ENCODE measurements at places on chromosomes 5 and 9.

DNA sequence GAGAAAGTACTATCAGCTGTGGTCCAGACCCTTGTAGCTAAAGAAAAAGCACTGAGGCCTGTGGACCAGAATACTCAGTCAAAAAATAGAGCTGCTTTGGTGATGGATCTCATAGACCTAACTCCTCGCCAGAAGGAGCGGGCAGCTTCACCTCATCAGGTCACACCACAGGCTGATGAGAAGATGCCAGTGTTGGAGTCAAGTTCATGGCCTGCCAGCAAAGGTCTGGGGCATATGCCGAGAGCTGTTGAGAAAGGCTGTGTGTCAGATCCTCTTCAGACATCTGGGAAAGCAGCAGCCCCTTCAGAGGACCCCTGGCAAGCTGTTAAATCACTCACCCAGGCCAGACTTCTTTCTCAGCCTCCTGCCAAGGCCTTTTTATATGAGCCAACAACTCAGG, 8.9 kb downstream of the RAB24 start:
- DNase-seq: no peak

DNA sequence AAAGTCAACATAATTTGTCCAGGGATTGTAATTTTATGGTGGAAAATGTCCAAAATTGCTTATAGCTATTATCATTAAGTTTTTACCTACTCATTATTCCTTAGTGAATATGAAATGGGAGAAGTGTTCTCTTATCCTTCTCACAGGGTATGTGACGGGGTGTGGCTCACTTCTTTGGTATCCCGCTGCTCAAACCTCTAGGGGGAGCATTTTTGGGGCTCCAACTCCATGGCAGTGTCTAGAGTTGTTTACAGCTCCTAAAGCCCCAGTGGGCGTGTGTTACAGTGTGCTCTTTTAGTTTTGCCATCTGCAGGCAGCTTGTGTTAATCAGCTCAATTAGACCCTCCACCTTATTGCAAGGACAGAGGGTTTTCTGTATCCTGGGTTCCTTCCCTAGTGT, 89.4 kb downstream of the CDKN2A start:
- no peak for DNase-seq

- DNase-seq: no peak
Measured at GRCh38 chr5:38634568-38635369, 78.3 kb upstream of the LIFR start.

DNA sequence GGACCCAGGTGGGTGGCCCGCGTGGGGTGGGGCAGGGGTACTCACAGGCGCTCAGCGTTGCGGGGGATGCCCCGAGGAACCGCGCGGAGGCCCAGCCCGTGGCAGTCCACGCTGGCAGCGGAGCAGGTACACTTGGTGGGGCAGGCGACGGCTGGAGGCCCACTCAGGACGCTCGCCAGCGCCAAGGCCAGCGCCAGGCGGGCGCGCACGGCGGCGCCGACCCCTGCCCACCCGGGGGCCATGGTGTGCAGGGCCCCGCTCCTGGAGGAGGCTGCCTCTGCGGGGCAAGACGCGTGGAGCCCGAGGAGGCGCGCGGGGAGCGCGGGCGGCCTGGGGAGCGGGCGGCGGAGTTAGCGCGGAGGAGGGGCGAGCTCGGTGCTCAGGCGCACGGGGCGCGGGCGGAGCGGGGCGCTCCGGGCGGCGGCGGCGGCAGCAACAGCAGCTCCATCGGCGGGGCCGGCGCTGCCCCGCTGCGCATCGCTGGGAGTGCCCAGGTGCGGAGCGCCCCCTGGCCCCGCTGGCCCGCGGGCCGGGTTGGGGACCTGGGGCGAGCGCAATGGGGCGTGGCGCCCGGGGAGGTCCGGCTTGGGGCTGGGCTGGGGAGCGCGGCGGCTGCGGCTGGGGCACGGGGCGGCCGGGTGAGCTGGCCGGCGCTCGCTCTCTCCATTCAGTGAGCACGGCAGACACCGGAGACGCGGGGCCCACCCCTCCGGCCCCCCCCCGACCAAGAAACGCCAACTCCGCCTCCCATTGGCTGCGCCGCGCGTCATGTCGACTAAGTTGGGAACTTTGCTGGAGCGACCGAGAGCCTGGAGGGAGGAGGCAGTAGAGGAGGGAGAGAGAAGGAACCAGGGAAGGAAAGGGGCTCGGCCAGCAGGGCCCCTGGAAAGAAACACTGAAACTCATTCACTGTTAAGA, at the start of gene SLIT3:
TSS of gene SLIT3 (minus strand) at position 672 of the 918 bp plus-strand sequence. CDS start at position 242, 430 bp downstream.
- peak; percentile 78 for DNase-seq

DNA sequence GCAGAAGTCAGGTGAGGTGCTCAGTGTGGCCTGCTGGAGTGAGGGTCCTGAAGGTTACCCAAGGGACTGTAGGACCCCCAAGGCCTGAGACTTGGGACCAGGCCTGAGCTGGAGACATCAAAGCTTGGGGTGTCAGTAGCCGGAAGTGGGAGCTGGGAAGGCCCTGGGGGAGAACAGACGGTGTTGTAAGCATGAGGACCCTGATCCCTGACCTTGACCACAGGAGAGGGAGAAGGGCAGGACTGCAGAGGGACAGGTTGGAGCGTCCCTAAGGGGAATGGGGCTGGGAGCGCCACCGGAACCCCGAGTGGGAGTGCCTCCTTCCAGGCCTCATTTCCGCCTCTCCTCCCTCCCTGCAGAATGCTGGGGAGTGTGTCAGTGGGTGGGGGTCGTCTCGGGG, 533 bp downstream of the TTC16 start:
- no peak for DNase-seq

DNA sequence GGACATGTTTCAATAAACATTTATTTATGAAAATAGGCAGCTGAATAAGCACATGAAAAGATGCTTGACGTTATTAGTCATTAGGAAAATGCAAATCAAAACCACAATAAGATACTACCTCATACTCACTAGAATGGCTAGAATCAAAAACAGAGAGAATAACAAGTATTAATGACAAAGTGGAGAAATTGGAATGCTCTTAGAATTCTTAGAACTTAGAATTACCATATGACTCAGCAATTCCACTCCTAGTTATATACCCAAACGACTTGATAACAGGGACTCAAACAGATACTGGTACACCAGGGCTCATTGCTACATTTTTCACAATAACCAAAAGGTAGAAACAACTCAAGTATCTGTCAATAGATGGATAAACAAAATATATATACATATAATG, 15.1 kb upstream of the TRIM36 start:
- DNase-seq: no peak

GRCh38 chr5:144009116-144009515, 161.3 kb downstream of the YIPF5 start:
- DNase-seq: no peak

DNA sequence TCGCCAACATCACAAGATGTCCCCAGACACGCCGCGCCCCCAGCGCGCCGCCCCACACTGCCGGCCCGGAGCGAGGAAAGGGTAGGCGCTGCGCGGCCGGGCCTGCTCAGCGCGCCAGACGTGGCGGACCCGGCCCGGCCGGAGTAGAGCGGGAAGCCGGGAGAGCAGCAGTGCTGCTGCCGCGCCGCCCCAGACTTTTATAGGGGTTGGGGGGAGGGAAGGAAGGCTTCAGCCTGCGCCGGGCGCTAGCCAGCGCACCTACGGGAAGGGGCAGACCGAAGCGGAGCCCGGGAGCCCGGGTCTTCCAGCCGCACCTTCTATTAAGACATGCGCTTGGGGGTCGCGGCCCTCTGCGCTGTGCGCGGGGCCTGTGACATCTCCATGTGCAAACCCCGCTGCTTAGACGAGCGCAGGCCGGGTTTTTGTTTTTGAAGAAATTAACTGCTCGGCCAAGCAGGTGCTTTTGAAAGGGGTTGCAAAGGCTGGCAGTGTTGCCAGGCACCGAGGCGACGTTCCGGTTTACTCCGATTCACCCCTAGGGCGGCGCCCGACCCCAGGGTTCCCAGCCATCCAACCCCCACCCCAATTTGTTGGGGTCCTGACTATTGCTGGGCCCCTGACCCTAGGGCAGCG, 353 bp upstream of the PAX5 start:
- peak; percentile 91 for DNase-seq

DNA sequence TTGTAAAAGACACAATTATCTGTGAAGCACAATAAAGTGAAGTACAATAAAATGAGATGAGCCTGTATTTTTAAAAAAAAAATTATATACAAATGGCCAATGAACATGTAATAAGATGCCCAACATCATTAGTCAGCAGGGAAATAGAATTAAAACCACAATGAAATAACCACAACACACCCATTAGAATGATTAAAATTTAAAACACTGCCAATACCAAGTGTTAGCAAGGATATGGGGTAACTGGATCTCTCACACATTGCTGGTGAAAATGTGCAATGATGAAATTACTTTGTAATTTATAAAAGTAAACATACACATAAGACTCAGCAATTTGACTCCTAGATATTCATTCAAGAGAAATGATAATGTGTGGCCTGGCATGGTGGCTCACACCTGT, 62.8 kb downstream of the SHOC1 start:
- no peak for DNase-seq

GRCh38 chr5:34415559-34416198, 240.4 kb upstream of the RAI14 start:
- DNase-seq: no peak

DNA sequence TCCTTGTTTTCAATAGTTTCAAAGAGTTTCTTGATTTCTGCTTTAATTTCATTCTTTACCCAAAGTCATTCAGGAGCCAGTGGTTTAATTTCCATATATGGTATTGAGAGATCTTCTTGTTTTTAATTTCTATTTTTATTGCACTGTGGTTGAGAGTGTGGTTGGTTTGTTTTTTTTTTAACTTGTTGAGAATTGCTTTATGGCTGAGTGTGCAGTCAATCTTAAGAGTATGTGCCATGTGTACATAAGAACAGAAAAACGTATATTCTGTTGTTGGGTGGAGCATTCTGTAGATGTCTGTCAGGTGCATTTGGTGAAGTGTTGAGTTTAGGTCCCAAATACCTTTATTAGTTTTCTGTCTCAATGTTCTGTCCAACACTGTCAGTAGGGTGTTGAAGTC, 26.7 kb upstream of the IPPK start:
- DNase-seq: no peak

- DNase-seq: no peak
Measured at GRCh38 chr9:19149230-19149629, 21.9 kb upstream of the PLIN2 start.

DNA sequence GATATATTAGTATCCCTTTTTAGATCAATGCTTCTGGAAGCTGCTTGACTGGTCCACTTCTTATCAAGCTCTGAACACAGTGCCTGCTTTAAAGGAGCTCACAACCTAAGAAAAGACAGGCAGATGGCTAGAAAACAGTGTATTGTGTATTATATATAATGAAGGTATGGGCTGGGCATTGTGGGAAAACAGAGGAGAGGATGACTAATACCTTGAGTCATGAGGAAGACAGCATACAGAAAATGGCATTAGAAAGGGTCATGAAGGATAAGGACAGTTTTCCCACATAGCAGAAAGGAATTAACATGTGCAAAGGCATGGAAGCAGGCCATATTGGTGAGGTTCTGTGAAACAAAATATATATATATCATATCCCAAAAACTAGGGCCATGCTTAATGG, 309.6 kb downstream of the MLLT3 start:
- no peak for DNase-seq

DNA sequence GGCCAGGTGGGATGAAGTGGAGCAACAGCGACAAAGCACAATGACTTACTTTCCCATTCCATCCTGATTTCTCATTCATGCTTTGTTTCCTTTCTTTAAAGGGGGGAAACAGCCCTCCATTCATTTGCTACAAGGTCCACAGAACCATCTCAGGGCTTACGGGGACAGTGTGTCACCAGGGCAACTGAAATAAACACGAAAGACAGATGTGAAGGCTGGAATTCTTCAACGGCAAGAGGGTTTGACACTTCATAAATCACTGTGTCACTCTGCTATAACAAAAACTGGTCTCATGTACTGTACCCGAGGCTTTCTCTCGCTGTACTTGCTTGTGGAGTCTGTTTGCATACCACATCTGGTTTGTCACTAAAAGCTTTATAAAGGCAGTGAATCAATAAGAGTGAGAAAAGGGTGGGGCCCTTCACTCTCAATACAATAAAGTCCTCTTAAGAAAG, 150.8 kb downstream of the EFNA5 start:
- DNase-seq: no peak

DNA sequence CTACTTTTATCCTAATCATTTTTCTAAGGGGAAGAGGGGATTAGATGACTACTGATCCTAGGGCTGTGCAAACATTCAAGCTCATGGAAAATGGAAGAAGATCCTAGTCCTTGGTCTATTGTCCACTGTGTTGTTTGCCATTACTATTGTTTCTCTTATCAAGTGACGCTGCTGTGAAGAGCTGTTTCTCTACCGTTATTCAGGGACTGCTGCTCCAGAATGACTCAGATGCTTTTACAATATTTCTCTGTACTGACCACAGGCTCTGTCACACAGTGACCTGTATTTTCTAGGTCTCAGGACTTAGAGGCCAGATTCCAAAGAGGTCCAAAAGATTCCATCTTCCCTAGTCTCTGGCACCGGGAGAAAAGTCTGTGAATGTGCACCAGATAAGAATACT, 159.5 kb upstream of the CHD1 start:
- no peak for DNase-seq

- peak; percentile 69 for DNase-seq
Measured at GRCh38 chr5:375336-375920, 53.9 kb downstream of the AHRR start.

GRCh38 chr5:24714746-24715145, 70.0 kb upstream of the CDH10 start:
- DNase-seq: no peak

DNA sequence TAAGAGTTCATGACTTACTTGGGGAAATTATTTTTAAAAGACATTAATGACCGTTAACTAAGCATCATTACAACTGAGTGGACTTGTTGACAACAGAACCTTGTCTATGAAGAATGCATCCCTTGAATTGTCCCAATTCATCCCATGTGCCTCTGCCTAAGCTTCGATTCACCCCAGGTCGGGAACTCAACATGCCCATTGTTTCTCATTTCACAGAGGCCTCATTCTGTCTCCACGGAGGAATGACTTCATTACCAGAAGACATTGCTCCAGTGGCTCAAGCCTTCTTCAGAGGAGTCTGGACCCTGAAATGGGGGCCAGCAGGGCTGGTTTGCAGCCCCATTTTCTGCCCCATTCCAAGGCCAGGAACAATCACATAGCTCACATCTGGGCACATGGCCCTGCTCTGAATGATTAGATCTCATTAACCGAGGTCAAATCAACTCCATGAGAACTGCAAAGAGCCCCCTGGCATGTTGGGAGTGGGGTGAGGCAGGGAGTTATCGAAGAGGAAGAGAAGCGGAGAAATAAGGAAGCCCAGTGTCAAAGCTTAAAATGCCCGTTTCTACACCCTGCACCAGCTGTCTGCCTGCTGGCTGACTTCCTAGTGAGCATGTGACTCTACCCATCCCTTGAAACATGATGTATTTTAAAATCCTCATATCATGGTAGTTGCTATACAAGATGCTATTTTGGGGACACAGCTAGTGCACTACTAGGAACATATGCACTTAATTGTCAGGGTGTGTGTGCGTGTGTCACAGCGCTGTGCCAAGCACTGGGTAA, 137.3 kb downstream of the LHFPL2 start:
- no peak for DNase-seq
